ENCODE measurements at places on chromosomes 2 and 18.

- no peak for DNase-seq
- no peak overlapping the region for H3K27ac ChIP-seq
- H3K36me3 ChIP-seq, result no peaks in the 10 kb centered on the region
- no peak overlapping the region for H3K4me3 ChIP-seq
- H3K27me3 ChIP-seq, result no peaks in the 10 kb centered on the region
- H3K4me1 ChIP-seq, result no peaks in the 10 kb centered on the region
Observed at GRCh38 chr2:180579388-180579787, 401.0 kb upstream of the UBE2E3 start.

GRCh38 chr2:120638450-120638849 is 97.2 kb upstream of the GLI2 start:
- no peaks in the 10 kb centered on the region for H3K4me1 ChIP-seq
- H3K27ac ChIP-seq, result no peak overlapping the region
- H3K27me3 ChIP-seq, result no peaks in the 10 kb centered on the region
- no peaks in the 10 kb centered on the region for H3K36me3 ChIP-seq
- no peak overlapping the region for H3K4me3 ChIP-seq
- DNase-seq, result no peak

DNA sequence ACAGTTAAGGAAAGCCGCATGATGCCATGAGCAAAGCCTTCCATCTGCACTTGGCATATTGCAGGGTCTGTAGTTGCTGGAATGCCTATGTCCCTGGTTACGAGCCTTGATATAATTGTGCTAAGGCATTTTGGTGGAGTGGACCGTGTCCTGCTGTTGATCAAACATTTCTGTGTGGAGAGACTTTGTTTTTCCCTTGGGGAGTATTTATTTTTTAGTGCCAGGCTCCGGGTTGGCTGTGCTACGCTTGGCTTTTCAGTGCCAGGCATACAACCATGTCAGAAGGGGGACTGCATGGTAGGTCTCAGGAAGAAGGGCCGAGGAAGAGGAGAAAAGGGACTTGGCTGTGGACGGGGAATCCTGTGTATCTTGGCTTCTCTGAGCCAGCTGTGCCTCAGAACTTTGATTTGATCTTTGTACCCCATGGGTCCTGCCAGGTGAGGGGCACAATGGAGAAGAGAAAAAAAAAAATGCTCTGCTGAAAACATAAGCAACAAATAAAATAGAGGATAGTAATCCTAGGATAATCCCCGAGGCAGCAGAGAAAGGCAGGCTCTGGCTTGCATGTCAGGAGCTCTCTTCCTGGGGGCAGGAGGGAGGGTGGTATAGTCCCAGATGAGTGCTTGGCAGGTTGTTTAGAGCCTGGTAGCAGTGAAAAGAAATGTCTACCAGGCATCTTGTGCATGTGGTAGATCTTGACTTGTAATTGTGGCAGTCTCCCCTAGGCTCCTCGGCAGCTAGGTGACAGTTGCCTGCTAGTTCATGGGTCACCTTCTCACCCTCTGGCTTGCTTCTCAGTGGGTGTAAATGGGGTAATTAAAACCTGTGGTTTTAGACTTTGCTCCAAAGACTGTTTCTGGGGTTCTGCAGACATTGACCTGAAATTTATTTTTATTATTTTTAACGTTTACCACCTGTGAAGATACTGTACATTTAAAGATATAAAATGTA is 233.0 kb downstream of the NEDD4L start:
- no peaks in the 10 kb centered on the region for H3K27me3 ChIP-seq
- H3K27ac ChIP-seq, result no peak overlapping the region
- no peak for DNase-seq
- no peak overlapping the region for H3K4me3 ChIP-seq

GRCh38 chr2:180776921-180777320 is 203.5 kb upstream of the UBE2E3 start:
- no peaks in the 10 kb centered on the region for H3K36me3 ChIP-seq
- H3K27me3 ChIP-seq, result no peaks in the 10 kb centered on the region
- H3K4me1 ChIP-seq, result no peaks in the 10 kb centered on the region
- no peak overlapping the region for H3K27ac ChIP-seq
- DNase-seq, result no peak

GRCh38 chr2:990970-991369 is 40.3 kb downstream of the SNTG2 start:
- no peak overlapping the region for H3K27ac ChIP-seq
- no peaks in the 10 kb centered on the region for H3K36me3 ChIP-seq
- H3K4me1 ChIP-seq, result peaks cover 3% of the 10 kb centered on the region
- DNase-seq, result no peak

DNA sequence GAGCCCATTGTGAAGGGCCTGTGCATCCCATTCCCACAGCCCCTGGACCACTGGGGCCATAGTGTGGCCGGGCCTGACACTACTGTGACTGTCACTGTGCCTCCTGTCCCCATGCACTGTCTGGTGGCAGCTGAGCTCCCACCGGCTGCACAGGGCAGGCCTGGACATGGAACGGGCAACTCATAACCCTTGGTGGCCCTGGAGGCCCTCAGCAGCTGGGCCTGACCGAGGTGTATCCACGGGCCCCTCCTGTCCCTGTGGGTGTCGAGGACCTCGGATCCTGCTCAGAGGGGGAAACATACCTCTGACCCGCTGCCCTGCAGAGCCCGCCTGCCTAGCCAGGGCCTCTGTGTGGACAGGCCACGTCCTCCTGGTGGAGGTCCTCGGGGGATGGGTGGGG is 7.8 kb upstream of the GAL3ST2 start:
- H3K4me1 ChIP-seq, result no peaks in the 10 kb centered on the region
- H3K27me3 ChIP-seq, result no peaks in the 10 kb centered on the region
- H3K27ac ChIP-seq, result no peak overlapping the region
- DNase-seq, result no peak
- no peaks in the 10 kb centered on the region for H3K36me3 ChIP-seq
- no peak overlapping the region for H3K4me3 ChIP-seq

- H3K4me1 ChIP-seq, result peaks cover 19% of the 10 kb centered on the region
- no peak overlapping the region for H3K4me3 ChIP-seq
- no peak for DNase-seq
- H3K27ac ChIP-seq, result no peak overlapping the region
- H3K27me3 ChIP-seq, result no peaks in the 10 kb centered on the region
Observed at GRCh38 chr2:97720746-97721145, 7.4 kb downstream of the ZAP70 start.

GRCh38 chr2:86577817-86578456 is 14.7 kb upstream of the CHMP3 start:
- no peak overlapping the region for H3K4me3 ChIP-seq
- H3K27ac ChIP-seq, result no peak overlapping the region
- no peaks in the 10 kb centered on the region for H3K36me3 ChIP-seq
- no peaks in the 10 kb centered on the region for H3K27me3 ChIP-seq
- H3K4me1 ChIP-seq, result no peaks in the 10 kb centered on the region
- no peak for DNase-seq

DNA sequence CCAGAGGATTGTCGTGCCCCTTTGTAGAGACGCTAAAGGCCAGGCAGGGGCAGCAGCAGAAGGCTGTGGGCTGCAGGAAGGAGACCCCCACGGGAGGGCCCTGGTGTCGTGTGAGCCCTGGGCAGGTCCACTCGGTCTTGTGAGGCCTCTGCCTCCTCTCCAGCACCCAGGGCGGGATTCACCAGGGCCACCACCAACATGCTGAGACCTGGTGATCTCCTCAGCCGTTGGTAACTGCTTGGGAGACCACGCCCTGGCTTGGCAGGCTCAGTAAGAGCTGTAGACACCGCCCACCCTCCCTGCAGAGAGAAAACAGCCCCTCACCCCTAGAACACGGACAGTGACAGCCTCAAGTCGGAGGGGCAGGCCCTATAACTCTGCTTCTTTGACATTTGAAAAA is 21.1 kb downstream of the MBP start:
- H3K27me3 ChIP-seq, result no peaks in the 10 kb centered on the region
- no peak for DNase-seq
- peaks cover 36% of the 10 kb centered on the region for H3K4me1 ChIP-seq
- no peak overlapping the region for H3K27ac ChIP-seq
- no peaks in the 10 kb centered on the region for H3K36me3 ChIP-seq

DNA sequence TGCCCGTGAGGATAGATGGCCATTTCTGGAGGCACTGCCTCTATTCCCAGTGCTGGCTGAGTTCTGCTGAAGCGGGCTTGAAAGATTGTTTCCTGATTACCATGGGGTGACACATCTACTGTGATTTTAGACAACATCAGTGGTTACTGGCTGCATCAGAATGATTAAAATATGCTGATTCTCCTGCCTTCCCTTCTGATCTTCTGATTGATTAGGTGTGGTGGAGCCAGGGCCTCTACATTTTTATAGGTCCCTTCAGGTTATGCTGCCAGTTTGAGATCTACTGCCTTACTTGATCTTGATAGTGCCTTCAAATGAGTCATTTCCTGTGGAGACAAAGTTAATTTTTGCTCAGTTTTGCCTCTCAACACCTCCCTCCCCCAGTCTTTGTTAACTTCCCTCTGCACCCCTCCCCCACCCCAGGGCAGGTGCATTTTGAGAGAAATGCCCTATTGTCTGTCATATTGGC is 31.6 kb upstream of the SNORC start:
- peaks cover 21% of the 10 kb centered on the region for H3K4me1 ChIP-seq
- H3K27ac ChIP-seq, result peak overlapping the region; percentile 77
- no peak overlapping the region for H3K4me3 ChIP-seq

- H3K4me1 ChIP-seq, result no peaks in the 10 kb centered on the region
- H3K36me3 ChIP-seq, result no peaks in the 10 kb centered on the region
- H3K27ac ChIP-seq, result no peak overlapping the region
- no peak for DNase-seq
- no peak overlapping the region for H3K4me3 ChIP-seq
Observed at GRCh38 chr18:57311472-57311871, 40.9 kb upstream of the ST8SIA3 start.

- peaks cover 29% of the 10 kb centered on the region for H3K27me3 ChIP-seq
- no peak overlapping the region for H3K4me3 ChIP-seq
- H3K36me3 ChIP-seq, result no peaks in the 10 kb centered on the region
- peaks cover 19% of the 10 kb centered on the region for H3K4me1 ChIP-seq
Observed at GRCh38 chr2:178193496-178193822, 853 bp upstream of the OSBPL6 start.

DNA sequence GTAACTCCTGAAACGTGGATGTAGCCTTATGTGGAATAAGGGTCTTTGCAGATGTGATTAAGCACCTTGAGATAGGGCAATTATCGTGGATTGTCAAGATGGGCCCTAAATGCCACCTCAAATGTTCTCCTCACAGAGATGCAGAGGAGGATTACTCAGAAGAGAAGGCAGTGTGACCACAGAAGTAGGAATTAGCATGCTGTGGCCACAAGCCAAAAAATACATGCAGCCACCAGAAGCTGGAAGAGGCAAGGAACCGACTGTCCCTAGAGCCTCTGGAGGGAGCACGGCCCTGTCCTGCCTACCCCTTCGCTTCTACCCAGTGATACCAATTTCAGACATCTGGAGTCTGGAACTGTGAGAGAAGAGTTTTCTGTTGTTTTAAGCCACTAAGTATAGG is 47.3 kb upstream of the MGAT5 start:
- H3K36me3 ChIP-seq, result peaks cover 6% of the 10 kb centered on the region
- no peaks in the 10 kb centered on the region for H3K27me3 ChIP-seq
- peaks cover 53% of the 10 kb centered on the region for H3K4me1 ChIP-seq
- no peak for DNase-seq
- H3K27ac ChIP-seq, result peak overlapping the region; percentile 73

- no peak overlapping the region for H3K4me3 ChIP-seq
- H3K27me3 ChIP-seq, result no peaks in the 10 kb centered on the region
- H3K27ac ChIP-seq, result no peak overlapping the region
- no peaks in the 10 kb centered on the region for H3K4me1 ChIP-seq
- DNase-seq, result no peak
Observed at GRCh38 chr2:217966423-217967070, 36.2 kb downstream of the TNS1 start.

- H3K4me3 ChIP-seq, result no peak overlapping the region
- no peak overlapping the region for H3K27ac ChIP-seq
- DNase-seq, result no peak
- no peaks in the 10 kb centered on the region for H3K4me1 ChIP-seq
Observed at GRCh38 chr2:140442319-140442718, 1662.1 kb upstream of the NXPH2 start.

- no peak for DNase-seq
- H3K4me3 ChIP-seq, result no peak overlapping the region
- no peaks in the 10 kb centered on the region for H3K4me1 ChIP-seq
- H3K36me3 ChIP-seq, result no peaks in the 10 kb centered on the region
- H3K27me3 ChIP-seq, result peaks cover 7% of the 10 kb centered on the region
Observed at GRCh38 chr2:240727439-240727838, 35.8 kb downstream of the AQP12A start.

- H3K36me3 ChIP-seq, result peaks cover 6% of the 10 kb centered on the region
- no peak overlapping the region for H3K27ac ChIP-seq
- DNase-seq, result no peak
- no peaks in the 10 kb centered on the region for H3K27me3 ChIP-seq
Observed at GRCh38 chr2:172596776-172597175, 40.9 kb downstream of the PDK1 start.

DNA sequence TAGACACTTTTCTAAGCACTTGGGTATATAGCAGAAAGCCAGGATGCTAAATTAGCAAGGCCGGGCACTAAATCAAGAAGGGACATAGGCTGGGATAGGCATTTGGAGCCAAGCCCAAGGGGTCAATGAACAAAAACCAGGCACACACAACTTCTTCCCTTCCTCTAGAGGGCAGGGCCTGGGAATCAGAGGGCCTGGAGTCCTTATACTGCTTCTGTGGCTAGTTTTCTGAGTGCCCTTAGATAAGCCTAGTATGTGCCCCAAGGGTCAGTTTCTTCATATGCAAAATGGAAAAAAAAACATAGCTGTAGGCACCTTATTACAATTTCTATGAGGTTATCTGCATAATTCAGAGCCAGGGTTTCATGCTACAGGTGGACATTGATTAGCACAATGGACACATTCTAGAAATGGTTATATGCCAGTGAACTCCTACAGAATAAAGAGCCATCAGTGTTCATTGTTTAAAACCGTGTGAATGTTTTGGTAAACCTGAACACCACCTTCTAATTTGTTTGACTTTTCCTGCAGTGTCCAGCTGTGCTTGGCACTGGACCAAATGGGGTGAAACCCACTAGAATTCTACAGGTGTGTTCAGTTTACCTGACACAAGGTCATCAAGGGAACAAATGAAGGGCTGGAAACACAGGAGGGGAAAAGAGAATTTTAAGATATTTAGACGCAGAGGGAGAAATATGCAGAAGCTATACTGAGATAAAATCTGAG is 49.6 kb downstream of the PAX8 start:
- H3K4me3 ChIP-seq, result no peak overlapping the region
- no peak overlapping the region for H3K27ac ChIP-seq
- H3K36me3 ChIP-seq, result no peaks in the 10 kb centered on the region
- no peak for DNase-seq

- no peaks in the 10 kb centered on the region for H3K27me3 ChIP-seq
- H3K4me3 ChIP-seq, result no peak overlapping the region
- no peak for DNase-seq
- H3K4me1 ChIP-seq, result no peaks in the 10 kb centered on the region
- H3K36me3 ChIP-seq, result no peaks in the 10 kb centered on the region
- H3K27ac ChIP-seq, result no peak overlapping the region
Observed at GRCh38 chr2:149360106-149360505, 29.7 kb downstream of the LYPD6 start.

GRCh38 chr2:157838442-157839161 is 37.5 kb downstream of the ACVR1 start:
- H3K27ac ChIP-seq, result no peak overlapping the region
- no peak overlapping the region for H3K4me3 ChIP-seq
- no peaks in the 10 kb centered on the region for H3K4me1 ChIP-seq
- no peaks in the 10 kb centered on the region for H3K27me3 ChIP-seq

- peak; percentile 22 for DNase-seq
- H3K4me3 ChIP-seq, result no peak overlapping the region
- H3K36me3 ChIP-seq, result peaks cover 7% of the 10 kb centered on the region
Observed at GRCh38 chr2:219073413-219074129, 12.8 kb upstream of the IHH start.

GRCh38 chr18:58800582-58800981 is 64.1 kb upstream of the ZNF532 start:
- H3K27ac ChIP-seq, result no peak overlapping the region
- H3K4me3 ChIP-seq, result no peak overlapping the region
- no peaks in the 10 kb centered on the region for H3K27me3 ChIP-seq
- H3K4me1 ChIP-seq, result peaks cover 6% of the 10 kb centered on the region
- DNase-seq, result peak; percentile 56

All from B cell (primary cell).